ENCODE measurements at places on chromosomes 6 and 20. TPM values are rescaled to one million over a fixed set of nuclear protein-coding genes. Genes with fewer than 3 reads are reported as not detected.
A peak's percentile ranks its signal among the peaks of the same experiment; 100 is the strongest.

GRCh38 chr6:109039795-109040194, 54.9 kb downstream of the SESN1 start:
- no peak for DNase-seq

The CLVS2 gene
- 0.05 TPM for polyA plus RNA-seq

GRCh38 chr6:130372786-130373185, 7.0 kb downstream of the TMEM200A start:
- DNase-seq, result no peak

The PAX1 gene
- polyA plus RNA-seq, result not detected

DNA sequence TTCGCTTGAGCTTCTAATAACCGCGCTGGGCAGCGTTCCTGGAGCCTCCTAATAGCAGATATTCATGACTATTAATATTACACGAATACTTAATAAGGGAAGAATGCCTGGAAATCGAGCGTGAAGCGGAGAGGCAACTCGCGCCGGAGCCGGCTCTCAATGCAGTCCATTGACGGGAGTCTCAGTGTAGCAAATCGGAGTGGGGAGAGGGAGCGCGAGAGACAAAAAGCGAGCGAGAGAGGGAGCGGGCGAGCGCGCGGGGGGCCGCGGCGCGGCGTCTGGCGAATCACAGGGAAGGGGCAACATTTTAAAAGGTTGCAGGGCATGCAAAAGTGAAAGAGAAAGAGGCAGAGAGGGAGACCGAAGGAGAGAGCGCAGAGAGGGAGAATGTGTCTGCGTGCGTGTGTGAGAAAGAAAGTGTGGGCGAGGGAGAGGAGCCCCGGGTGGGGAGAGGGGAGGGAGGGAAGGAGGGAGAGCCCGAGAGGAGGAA, 2.9 kb downstream of the TFAP2A start:
- peak; percentile 52 for DNase-seq

The RBBP8NL gene
- not detected for polyA plus RNA-seq

GRCh38 chr6:109024784-109025183, 69.9 kb downstream of the SESN1 start:
- no peak for DNase-seq

The ARG1 gene
- polyA plus RNA-seq, result not detected

The TNFRSF6B gene
- polyA plus RNA-seq, result 8.2 TPM

DNA sequence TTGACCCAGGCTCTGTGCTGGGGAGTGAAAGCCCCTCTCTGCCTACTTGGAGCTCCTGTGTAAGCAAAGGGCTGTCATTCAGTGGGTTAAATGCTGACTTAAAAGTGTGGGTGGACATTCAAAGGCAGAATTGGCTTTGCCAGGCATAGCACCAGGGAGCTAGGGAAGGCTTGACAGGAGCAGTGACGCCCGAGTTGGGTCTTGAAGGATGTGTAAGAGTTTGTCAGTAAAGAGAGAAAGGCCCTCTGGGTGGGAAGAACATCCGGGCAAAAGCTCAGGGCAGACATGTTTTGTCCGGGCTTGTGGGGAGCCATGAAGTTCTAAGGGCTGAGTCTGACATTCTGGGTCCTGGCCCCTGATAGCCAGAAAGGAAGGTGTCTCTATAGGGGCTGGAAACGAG, 27.9 kb upstream of the CHMP4B start:
- no peak for DNase-seq

- DNase-seq, result no peak
Observed at GRCh38 chr6:85453490-85453889, 3.6 kb downstream of the NT5E start.

The STMND1 gene
- not detected for polyA plus RNA-seq

The VIP gene
- 2.5 TPM for polyA plus RNA-seq

The RIMS1 gene
- polyA plus RNA-seq, result 0.20 TPM

The MRAP2 gene
- polyA plus RNA-seq, result 0.44 TPM

DNA sequence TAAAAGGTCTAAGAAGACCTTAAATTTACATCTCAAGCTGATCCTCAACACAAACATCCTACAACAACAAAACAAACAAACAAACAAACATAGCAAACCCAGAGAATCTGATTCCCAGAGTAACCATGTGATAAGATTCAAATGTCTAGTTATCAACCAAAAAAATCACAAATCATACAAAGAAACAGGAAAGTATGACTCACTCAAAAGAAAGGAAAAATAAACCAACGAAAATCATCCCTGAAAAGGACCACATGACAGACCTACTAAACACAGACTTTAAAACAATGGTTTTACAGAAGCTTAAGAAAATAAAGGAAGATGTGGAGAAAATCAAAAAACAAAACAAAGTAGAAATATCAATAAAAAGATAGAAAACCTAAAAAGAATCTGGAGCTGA, 18.1 kb downstream of the VNN1 start:
- no peak for DNase-seq

GRCh38 chr6:113873043-113873667, 16.0 kb downstream of the MARCKS start:
- DNase-seq, result no peak

DNA sequence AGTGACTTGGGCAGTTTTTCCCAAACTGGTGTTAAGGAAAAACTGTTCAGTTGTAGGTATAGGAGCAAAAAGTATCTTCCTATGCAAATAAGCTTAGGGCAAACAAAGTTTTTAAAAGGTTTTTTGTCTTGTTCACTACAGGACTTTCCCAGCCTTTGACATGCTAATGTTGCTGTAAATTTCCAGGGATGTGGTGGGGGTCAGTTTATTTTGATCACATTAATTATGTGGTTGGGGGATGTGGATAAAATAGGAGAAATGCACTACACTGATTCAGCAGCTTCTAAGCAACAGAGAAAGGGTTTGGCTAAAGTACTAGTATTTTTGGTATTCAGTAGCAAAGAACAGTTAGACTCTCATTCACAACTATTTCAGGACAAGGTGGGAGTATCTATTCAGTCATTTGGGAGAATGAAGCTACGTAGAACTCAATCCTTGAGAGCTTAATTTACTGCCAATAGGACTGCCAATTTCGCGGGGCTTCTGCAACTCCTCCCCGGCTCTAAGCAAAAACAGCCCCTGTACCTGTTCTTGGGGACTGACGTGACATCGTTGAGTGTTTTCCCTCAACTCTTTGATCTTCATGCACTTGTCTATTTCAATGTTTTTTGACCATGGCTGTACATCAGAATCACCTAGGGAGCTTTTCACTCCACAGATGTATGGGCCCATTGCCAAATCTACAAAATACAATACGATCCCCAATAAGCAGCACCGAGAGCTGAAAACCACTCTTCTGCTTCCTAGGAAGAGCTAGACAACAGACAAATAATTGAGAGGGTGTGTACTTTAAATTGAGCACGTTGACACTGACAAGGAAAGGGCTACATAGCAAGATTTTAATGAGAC, 94.8 kb upstream of the NHSL1 start:
- DNase-seq, result no peak

The CST1 gene
- polyA plus RNA-seq, result not detected

The AIG1 gene
- polyA plus RNA-seq, result 52.1 TPM

The KIAA1755 gene
- 0.44 TPM for polyA plus RNA-seq

DNA sequence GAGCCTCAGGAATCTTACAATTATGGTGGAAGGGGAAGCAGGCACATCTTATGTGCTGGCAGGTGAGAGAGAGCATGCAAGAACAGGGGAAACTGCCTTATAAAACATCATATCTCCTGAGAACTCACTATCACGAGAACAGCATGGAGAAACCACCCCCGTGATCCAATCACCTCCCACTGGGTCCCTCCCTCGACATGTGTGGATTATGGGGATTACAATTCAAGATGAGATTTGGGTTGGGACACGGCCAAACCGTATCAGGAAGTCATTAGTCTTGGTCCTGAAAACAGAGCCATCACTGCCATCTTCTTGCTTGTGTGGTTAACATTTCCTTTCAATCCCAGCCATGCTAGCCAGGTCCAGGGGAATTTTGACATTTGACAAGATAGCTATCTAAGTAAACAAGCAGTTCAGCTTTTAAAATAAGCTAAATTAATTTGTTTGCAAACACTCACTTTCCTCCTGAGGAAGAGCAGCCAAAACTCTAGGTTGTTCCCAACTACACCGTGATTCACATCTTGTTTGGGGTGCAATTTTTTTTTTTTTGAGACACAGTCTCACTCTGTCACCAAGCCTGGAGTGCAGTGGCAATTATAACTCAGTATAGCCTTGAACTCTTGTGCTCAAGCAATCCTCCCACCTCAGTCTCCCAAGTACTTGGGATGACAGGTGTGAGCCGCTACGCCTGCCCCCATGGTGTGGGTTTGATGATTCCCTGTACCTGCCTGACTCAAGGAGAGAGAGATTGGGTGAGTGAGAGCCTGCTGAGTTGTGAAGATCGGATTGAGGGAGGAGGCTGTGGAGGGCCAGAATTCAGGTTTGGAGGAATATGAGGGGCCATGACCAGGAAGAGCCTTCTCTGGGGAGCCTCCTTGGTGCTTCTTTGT, 13.0 kb upstream of the PPP1R14C start:
- DNase-seq, result no peak

DNA sequence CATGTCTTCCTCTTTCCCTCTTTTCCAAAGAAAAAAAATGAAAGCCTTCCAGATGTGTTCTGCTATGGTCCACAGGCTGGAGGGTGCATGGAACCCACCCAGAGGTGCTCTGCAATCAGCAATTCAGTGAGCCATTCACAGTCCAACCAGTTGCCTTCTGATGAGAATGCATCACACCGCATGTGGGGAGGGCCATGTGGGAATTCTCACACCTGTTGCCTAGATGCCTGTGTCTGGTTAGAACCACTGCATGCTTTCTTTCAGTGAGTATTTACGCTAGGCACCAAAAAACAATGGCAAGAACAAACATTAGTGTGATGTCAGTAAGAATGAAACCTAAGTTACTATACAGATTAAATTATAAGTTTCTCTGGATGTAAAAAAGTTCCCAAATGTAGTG, 311.6 kb upstream of the CDYL start:
- no peak for DNase-seq

- peak; percentile 68 for DNase-seq
Observed at GRCh38 chr20:37651932-37652331, 41.9 kb upstream of the CTNNBL1 start.

DNA sequence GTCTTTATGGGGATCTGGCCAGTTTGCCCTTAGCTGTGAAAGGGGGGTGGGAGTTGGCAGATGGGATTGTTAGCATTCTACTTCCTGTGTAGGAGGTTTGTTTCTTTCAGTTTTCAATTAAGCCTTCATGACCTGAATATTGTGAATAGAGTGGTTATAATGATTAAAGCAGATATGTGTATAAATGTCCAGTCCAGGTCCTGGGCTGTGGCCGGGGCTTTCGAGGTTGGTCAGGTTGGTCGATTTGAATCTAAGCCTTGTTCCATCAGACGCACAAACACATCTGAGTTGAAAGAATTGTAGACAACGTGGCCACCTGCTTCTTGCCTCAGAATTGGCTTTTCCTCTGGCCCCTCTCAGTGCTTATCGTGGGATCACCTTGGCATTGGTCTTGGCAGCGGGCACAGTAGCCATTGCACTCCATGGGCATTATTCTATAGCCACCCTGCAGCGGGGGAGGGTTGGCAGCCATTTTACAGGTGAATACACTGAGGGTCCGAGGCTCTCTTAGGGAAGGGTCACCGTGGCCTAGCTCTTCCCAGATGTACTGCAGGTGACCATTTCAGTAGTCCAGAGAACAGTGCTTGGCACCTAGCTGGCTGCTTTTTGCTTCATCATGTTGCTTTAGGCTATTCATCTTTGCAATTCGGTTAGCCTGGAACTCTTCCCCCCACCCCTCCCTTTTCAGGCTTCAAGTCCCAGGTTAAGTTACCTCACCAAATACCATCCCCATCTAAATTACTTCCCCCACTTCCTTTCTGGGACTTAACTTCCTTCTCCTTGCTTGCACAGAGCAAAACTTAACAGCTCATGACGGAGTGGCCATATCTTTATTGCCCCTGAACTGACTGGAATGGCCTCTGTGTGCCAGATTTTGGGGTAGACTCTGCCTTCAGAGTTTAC, 1.1 kb downstream of the RNF114 start:
- peak; percentile 48 for DNase-seq

- DNase-seq, result no peak
Observed at GRCh38 chr6:2237001-2237400, 8.4 kb downstream of the GMDS start.

The EFCAB8 gene
- not detected for polyA plus RNA-seq

GRCh38 chr6:16651871-16652270, 109.4 kb downstream of the ATXN1 start:
- DNase-seq, result no peak

DNA sequence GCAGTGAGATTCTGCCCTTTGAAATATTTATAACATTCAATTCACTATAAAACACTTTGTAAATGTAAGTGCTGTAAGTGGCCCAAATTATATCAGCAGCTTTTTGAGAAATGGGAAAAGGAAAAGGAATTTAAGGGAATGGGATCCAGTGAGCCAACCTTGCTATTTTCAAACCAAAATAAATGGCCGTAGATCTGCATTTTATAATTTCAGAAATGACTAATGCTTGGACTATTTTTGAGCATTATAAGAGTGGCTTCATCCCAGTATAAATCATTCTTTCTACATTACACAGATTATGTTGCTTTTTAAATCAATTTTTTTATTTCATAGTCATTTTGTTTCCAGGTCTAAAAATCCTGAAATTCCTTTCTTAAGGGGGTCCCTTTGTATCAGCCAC, 49.2 kb downstream of the ANKRD6 start:
- DNase-seq, result no peak

DNA sequence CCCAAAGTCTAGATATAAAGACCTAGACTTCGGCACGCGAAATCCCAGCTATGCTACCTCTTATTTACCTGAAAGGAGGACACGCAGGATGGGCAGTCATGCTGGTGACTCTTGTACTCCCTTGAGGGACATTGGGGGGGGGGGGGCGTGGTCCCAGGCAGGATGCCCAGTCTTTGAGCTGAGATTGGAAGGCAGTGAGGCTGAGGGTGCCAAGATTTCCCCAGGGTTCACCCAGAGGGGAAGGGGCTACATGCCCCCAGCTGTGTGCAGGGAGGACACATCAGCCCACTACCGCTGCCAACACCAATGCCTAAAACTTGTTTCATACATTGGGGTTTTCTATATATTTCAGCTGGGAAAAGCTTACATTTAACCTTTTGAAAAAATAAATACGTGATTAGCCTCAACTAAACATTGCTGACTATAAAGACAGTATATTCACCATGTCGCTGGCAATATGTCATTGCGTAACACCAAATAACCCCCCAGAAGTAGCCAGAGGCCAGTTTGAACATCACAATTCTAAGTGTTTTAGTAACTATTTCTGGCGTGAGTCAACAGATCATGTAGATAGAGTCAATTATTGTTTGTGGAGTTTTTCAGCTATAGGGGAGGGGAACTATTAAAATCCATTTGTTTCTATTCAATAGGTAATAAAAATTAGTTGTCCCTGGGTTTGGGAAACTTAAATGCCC, 21.6 kb downstream of the MGME1 start:
- no peak for DNase-seq

- DNase-seq, result no peak
Observed at GRCh38 chr6:12009180-12009685, 2.9 kb upstream of the HIVEP1 start.
